ENCODE measurements at places on chromosomes 6 and 20.

DNA sequence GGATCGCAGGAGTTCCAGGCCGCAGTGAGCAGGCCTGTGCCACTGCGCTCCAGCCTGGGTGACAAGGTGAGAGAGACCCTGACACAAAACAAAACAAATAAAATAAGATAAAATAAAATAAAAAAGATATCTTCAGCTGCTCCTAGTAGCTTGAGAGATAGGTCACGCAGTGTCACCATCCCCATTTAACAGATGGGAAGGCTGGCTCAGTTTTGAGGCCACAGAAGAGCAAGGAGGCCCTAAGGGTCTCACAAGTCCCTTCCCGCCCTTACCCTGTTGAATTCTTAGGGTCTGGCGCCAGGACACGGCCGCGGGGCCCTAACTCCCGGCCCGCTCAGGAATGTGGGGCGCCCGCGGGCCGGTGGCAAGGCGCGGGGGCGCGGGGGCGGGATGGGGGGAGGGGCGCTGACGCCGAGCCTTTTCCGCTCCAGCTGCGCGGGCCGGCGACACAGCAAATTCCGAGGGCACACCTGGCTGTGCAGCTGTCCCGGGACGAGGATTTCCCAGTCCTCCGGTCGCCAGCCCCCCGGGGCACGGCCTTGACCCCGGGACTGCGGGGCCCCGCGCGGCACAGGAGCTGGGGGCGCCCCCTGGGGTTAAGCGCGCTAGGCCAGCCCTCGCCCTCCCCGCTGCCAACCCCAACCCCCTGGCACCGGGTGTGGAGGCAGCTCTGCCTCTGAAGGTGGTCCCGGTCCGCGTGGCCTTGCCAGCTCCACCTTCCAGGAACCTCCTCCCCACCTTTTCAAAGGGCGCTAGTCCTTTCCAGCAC is 10.3 kb upstream of the R3HDML start:
- no peak for DNase-seq

- DNase-seq: no peak
Observed at GRCh38 chr6:118571121-118571520, 23.0 kb downstream of the PLN start.

DNA sequence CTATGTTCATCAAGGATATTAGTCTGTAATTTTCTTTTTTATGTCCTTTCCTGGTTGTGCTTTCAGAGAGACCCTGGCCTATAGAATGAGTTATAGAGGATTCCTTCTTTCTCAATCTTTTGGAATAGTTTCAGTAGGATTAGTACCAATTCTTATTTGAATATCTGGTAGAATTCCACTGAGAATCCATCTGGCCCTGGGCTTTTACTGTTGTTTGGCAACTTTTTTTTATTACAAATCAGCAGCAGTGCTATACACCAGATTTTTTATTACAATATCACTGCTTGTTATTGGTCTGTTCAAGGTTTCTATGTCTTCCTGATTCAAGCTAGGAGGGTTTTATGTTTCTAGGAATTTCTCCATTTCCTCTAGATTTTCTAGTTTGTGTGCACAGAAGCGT is 50.0 kb upstream of the NRSN1 start:
- no peak for DNase-seq

GRCh38 chr6:43964659-43965570 is 162.3 kb downstream of the MRPL14 start:
- DNase-seq: no peak

DNA sequence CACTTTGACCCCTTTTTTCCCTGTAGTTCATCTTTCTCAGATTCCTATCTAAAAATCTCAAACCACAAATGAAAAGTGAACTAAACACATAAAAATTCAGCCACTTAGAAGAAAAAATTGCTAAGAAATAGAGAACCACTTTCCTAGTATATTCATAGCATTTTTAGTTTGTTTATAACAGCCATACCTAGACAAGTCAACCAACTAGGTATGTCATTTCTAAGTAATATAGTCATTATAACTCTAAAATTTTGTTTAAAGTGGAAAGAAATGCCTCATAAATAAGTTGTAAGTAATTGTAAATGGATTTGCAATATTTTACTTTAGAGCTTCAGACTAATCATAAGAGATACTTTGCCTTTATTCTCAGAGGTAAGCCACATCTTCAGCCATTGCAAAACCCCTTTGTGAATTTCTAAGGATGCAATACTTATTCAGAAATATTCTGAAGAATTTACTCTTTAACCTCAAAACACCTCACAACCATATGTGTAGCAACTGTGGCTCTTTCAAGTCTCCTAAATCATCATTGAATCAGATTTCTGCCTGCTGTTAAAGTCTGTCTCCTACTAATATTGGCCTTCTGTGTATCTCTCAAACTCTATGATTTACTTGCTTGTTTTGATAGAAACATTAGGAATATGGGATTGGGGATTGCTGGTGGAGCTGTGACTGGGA is 6.9 kb upstream of the SUMO4 start:
- no peak for DNase-seq

DNA sequence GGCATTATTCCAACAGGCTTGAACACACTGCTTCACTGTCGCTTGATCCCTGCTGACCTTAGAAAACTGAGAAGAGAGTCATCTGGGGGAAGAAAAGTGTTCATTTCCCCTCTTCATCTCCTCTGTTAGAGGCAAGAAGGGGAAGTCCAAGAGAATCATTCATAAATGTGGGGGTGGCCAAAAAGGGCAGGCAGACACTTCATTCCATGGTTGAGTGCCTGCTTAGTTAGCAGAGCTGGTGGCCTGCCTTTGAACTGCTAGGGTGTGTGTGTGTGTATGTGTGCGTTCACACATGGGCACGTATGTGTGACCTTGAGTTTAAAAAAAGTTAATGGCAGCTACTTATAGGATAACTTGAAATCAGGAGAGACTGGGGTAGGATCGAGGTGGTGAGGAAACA is 39.4 kb upstream of the RFPL4B start:
- DNase-seq: no peak

DNA sequence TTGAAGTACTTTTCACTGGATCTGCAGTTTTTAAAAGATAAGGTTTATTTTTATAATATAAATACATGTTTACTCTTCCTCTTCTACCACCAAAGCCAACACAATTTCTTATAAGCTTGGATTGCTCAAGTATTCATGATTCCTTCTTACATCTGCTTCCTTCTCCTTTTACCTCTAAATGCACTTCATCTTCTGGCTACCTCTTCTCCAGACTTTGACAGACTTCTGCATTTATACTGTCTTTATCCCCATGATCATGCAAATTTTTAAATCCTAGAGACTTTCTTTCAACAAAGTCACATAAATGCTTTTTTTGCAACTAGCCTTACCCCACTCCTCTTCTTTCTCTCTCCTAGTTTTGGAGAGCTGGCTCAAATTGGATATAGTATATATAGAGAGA is 142.9 kb downstream of the TFAP2B start:
- no peak for DNase-seq

GRCh38 chr6:165701564-165702354 is 38.7 kb upstream of the PDE10A start:
- DNase-seq: no peak

DNA sequence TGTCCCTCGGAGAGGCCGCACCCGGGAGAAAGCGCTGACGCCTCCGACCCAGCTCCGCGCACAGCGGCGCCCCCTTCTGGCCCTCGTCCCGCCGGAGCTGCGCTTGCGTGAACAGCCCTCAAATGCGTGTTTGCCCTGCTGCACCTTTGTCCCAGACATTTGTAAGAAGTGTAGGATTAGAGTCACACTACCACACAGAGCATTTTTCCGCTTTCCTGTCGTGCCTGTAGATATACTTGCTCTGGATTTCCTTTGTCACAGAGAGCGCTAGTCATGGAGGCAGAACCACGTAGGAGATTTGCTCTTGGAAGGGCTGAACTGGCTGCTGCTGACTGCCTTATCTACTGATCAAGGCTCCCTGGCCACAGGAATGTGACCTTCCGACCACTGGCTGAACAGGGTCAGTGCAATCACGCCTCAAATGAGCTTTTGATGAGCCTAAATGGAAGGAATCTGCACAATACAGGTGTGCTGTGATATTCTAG is 62.3 kb downstream of the PAX1 start:
- DNase-seq: no peak

DNA sequence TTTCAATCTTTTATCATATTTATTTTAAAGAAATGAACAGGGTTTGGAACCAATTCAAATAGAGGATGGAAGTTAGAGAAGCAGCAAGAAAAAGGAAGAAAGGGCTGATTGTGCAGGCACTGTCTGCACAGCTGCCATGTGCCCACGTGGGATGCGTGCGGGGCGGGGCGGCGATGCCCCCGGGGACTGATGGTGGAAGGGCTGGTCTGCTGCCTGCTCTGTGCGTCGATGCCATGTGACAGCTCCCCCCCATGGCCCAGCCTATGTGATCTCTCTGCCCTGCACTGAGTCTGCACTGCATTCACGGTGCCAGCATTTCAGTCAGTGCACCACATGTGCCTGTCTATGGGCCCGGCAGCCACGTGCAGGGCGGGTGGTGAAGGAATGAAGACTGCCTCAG is 96.4 kb downstream of the IRF4 start:
- DNase-seq: no peak

DNA sequence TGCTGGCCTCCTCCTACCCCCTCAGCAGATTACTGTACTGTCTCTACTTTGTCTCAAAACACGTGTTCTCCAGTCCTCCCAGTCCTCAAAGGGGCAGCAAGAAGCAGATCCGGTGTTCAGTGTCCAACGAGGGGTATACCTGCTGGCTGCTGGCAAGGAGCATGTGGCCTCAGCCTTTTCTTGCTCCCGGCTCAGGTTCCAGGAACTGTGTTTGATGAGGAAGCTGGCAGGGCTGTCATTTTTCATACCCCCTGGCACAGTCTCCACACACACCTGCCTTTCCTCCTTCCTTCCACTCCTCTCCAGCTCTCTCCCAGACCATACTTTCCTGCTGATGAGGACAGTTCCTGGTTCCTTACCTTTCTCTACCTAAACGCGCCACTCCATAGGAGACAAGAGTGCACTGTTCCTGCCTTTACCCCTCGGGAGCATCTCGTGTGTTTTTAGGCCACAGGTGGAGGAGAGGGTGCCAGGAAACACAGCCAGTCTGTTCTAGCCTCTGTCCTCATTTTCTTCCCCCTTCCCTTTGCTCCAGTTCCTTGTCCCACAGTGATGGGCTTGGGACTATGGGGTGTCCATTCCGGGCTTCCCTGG is 77.2 kb downstream of the SSR1 start:
- no peak for DNase-seq

GRCh38 chr6:18367371-18367770 is 19.8 kb upstream of the RNF144B start:
- no peak for DNase-seq

GRCh38 chr6:146433881-146434731 is 109.5 kb upstream of the RAB32 start:
- no peak for DNase-seq

GRCh38 chr6:26156850-26157250 is 69.6 kb downstream of the HFE start:
- peak; percentile 36 for DNase-seq

DNA sequence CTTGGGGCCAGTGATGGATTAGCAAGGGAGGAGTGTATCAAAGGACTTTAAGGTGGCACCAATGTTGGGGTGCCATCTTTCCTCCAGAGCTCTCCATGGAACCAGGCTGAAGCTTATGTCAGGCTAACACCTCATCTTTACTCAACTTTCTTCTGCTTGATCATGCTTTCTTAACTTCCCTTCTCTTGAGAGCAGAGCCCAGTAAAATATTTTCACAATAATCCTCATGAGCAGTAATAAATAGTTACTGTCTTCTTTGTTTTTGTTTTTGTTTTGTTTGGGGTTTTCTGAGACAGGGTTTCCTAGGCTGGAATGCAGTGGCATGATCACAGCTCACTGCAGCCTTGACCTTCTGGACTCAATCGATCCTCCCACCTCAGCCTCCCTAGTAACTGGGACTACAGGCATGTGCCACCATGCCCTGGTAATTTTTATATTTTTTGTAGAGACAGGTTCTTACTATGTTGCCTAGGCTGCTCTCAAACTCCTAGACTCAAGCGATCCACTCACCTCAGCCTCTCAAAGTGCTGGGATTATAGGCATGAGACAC is 127.9 kb upstream of the TOP1 start:
- DNase-seq: no peak

- no peak for DNase-seq
Observed at GRCh38 chr20:20603339-20603990, 109.0 kb downstream of the RALGAPA2 start.

Measured in stimulated activated CD8-positive, alpha-beta memory T cell treated with anti-CD3 and anti-CD28 coated beads, Interleukin-7, amount 100 ng/mL, for 24 hours (primary cell).